ENCODE measurements at places on chromosomes 4 and X. TPM values are rescaled to one million over a fixed set of nuclear protein-coding genes. Genes with fewer than 3 reads are reported as not detected.

DNA sequence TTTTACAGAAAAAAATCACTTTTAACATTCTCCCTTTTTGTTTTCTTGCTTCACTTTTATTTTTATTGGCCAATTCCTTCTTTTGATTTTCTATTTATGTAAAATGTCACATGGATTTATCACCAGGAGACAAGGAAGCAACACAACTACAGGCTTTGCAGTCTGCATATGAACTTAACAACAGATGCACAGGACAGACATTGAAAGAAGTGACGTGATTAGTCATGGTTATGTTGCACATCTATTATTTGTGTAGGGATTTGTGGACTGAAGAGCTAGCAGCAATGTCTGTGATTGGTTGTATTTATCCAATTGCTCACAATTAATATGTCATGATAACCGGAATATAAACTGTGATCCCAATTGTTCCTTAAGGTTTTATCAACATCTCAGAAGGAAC lies 147.8 kb upstream of the KLF3 start:
- no peak overlapping the region for H3K27ac ChIP-seq
- DNase-seq = no peak
- H3K27me3 ChIP-seq = no peaks in the 10 kb centered on the region
- H3K4me3 ChIP-seq = no peak overlapping the region
- H3K4me1 ChIP-seq = no peaks in the 10 kb centered on the region
- H3K36me3 ChIP-seq = no peaks in the 10 kb centered on the region

DNA sequence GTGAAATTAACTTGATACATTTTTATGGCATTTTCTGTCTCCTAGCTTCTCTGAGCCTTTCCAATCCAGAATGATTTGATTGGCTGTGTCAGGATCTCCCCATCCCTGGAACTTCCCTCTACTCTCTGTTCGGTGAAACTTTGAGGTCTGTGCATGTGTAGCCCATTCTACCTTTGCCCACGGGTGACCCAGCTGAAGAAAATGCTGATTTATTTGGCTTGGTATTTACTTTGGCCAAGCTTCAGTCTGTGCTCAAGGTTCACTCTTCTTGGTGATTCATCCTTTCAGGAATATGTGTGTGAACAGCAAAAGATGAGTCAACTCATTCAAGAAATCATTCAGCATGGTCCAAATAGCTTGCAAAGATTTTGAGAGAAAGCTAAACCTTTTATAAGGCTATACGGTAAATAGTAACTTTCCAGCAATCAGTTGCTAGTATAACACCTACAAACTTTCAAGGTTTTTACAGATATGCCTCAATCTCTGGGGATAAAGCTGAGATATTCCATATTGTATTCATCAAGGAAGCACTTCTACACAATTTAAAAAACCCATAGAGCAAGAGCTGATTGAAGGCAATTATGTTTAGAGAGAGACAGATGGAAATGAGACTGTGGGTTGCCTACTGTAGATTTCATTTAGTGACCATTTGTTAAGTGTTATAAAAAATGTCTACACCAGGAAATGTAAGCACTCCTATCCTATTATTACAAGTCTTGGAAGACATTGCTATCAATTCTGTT lies 233.9 kb upstream of the CXXC4 start:
- H3K4me1 ChIP-seq = no peaks in the 10 kb centered on the region
- no peak for DNase-seq
- no peak overlapping the region for H3K27ac ChIP-seq
- no peaks in the 10 kb centered on the region for H3K27me3 ChIP-seq
- no peaks in the 10 kb centered on the region for H3K36me3 ChIP-seq
- no peak overlapping the region for H3K4me3 ChIP-seq

- H3K27me3 ChIP-seq = no peaks in the 10 kb centered on the region
- no peak overlapping the region for H3K4me3 ChIP-seq
- no peaks in the 10 kb centered on the region for H3K36me3 ChIP-seq
Measured at GRCh38 chrX:17788956-17789562, 51.8 kb downstream of the SCML1 start.

DNA sequence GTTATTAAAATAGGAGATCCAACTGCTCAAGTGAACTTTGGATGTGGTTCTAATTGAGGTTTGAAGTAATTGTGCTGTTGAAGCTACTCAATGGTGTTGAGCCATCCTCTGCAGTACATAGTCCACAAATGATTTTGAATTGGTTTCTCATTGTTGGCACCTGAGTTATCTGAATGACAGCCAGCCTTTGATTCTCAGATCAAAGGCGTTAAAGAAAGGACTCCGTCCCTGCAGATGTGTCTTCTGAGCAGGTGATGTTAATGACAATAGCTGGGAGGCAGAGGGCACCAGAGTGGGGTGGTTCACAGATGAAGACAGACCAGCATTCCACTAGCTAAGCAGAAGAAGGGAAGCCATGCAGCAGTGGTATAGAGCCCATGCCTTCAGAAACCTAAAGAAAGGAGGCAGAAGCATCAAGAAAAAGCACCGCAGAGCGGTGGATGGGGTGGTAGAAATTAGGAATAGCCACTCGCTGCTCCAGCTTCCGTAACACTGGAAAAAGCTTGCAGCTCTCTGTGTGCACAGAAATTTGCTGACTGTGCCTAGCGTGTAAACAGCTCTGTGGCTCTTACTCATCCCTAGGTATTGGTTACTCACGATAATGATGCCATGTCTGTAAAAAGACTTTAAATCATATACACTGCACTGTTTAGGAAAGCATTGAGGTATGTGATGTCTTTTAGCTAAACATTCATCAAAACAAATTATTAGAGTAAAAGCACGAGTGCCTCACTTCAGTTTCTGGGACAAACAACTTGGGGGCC lies 79.2 kb upstream of the CLCN4 start:
- no peak for DNase-seq
- H3K4me3 ChIP-seq = no peak overlapping the region
- no peaks in the 10 kb centered on the region for H3K36me3 ChIP-seq
- no peak overlapping the region for H3K27ac ChIP-seq
- H3K27me3 ChIP-seq = no peaks in the 10 kb centered on the region
- peaks cover 8% of the 10 kb centered on the region for H3K4me1 ChIP-seq

DNA sequence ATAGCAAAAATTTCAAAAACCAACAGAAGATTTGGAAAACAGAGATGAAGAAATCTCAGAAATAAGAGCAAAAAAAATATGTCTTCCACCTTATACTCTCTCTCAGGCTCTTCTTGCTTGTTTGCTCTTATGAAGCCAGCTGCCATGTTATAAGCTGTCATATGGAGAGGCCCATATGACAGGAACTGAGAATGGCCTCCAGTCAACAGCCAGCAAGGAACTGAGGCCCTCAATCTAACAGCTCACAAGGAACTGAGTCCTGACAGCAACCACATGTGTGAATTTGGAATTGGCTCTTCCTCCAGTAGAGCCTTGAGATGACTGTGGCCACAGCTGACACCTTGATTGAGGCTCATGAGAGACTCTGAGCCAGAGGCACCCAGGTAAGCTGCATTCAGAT lies 51.3 kb upstream of the MAOA start:
- no peaks in the 10 kb centered on the region for H3K27me3 ChIP-seq
- H3K36me3 ChIP-seq = no peaks in the 10 kb centered on the region
- H3K4me3 ChIP-seq = no peak overlapping the region
- H3K27ac ChIP-seq = no peak overlapping the region
- no peaks in the 10 kb centered on the region for H3K4me1 ChIP-seq
- DNase-seq = no peak

The ZNF630 gene
- total RNA-seq = 2.8 TPM

The RAPGEF2 gene
- 55.2 TPM for total RNA-seq

The FAT1 gene
- 90.8 TPM for total RNA-seq

The TBC1D8B gene
- total RNA-seq = 2.6 TPM

The STK32B gene
- total RNA-seq = 0.28 TPM

The KLHL4 gene
- 1.0 TPM for total RNA-seq

Data from heart right ventricle (tissue), 16 donors.